ENCODE measurements at places on chromosomes 7 and 10.
A peak's percentile ranks its signal among the peaks of the same experiment; 100 is the strongest.

DNA sequence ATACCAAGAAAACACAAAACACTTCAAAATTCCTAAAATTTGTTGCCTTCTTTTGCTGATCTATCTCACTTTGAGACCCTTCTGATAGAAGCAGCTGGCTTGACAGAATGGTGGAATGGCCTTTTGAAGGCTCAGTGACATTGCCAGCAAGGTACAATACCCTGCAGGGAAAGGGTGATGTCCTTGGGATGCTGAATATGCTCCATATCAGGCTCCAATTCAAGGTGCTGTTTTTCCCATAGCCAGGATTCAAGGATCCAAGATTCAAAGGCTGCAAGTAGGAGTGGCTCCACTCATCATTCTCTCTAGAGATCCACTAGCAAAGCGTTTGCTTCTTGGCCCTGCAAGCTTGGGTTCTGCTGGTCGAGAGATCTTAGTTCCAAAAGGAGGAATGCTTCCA lies 120.4 kb downstream of the USP6NL start:
- DNase-seq: no peak

DNA sequence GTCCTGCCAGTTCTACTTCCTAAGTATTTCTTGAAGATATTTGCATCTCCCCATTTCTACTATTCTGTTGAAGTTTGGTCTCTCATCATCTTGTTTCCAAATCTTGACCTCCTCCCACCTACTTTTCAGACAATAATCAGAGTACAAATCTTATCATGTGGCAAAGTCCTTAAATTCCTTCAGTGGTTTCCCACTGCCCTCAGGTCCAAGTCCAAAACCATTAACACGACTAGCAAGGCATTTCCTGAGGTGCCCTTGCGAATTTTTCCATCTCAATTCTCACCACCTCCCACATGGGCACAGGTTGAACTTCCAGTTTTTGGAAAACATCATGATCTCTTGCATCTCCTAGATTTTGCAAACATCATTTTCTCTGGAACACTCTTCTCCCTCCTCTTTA lies 97.2 kb upstream of the CDK1 start:
- no peak for DNase-seq

DNA sequence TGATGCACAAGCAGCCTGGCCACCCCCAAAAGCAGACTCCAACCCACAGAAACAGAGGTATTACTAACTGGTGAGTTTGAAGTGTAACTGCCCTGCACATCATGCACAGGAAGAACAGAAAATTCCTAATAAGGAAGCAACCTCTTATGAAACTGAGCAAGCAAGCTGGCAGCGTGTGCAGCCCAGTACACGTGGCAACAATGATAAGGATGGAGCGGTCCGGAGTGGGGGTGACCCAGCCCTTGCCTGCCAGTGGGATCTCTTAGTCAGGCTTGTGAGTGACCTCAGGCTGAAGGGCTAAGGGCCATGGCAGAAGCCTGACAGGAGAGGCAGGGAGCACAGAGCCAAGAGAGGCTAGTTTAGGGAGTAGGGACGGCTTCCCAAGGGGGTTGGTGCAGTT lies 22.1 kb upstream of the AOAH start:
- no peak for DNase-seq

- no peak for DNase-seq
Observed at GRCh38 chr10:9450801-9451200, 1396.3 kb downstream of the GATA3 start.

DNA sequence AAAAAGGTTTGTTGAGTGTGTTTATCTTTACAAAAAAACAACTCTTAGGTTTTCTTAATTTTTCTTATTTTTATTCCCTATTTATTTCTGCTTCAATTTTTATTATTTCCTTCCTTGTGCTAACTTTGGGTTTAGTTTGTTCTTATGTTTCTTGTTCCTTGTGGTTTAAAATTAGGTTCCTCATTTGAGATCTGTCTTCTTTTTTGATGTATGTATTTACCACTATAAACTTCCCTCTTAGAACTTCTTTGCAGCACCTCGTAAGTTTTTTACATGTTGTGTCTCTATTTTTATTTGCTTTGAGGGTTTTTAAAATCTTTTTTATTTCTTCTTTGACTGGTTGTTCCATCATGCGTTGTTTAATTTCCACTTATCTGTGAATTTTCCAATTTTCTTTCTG lies 1217.1 kb upstream of the CELF2 start:
- no peak for DNase-seq

DNA sequence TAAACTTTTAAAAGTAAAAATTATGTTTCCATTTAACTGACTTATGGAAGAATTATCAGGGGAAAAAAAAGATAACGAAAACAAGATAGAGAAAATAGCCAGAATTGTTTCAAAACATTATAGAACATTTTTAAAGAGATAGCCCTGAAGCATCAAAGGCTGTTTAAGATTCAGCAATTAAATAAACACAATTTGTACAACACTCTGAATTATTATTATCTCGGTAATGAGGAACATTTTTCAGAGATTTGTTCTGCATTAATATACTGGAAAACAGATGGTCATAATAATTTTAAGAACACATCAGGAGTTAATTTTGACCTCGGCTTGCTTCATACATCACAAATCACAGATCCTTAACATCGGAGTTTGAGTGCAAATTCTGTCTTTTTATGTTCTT lies 643.8 kb downstream of the SORCS1 start:
- no peak for DNase-seq

DNA sequence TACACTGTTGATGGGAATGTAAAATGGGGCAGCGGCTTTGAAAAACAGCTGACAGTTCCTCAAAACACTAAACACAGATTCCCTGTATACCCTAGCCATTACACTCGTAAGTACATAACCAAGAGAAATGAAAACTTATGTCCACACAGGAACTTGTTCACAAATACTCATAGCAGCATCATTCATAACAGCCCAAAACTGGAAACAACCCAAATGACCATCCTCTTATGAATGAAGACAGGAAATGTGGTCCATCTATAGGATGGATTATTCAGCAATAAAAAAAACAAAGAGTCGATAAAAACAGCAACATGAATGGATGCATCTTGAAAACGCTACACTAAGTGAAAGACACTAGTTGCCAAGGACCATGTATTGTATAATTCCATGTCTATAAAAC lies 23.7 kb downstream of the NMT2 start:
- no peak for DNase-seq

GRCh38 chr10:73168465-73168803 lies 515 bp downstream of the FAM149B1 start:
- no peak for DNase-seq

- peak; percentile 20 for DNase-seq
Observed at GRCh38 chr7:121873289-121874194, 581 bp downstream of the PTPRZ1 start.

DNA sequence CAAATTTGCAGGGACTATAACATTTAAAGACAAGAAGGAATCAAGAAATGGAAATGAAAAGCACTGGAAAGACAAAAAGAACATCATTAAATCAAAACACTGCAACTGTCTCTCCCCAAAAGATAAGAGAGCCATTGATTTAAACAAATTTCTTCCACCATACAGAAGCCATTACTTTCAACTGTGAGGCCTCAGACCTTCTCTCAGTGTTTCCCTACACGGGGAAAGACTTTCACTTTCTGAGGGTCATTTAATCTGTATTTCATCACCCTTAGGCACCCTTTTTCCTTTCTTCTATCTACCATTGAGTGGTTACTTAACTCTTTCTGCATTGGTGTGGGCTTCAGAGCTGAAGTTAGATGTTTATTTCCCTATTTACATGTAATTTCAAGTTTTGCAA lies 47.5 kb downstream of the CCDC172 start:
- DNase-seq: no peak

DNA sequence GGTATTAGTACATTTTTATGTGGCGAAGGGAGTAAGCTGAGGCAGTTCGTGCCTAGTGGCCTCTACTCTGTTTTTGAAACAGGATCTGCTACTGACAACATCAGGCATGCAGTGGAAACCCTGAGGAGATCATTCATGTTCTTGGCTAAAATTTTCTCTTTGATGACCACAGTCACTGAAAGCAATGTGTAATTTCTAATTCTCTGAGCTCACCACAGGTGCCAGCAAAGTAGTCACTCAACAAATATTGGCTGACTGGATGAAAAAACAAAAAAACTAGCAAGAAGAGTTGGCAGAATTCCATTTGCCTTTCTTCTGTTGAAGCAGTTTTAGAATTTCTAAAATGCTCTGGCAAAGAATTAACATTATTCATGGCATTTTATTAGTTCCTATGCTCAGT lies 176.5 kb upstream of the KCTD7 start:
- no peak for DNase-seq

- DNase-seq: no peak
Observed at GRCh38 chr7:75921479-75921878, 6.5 kb downstream of the POR start.

GRCh38 chr7:7789551-7789988 lies 71.2 kb upstream of the RPA3 start:
- DNase-seq: no peak

DNA sequence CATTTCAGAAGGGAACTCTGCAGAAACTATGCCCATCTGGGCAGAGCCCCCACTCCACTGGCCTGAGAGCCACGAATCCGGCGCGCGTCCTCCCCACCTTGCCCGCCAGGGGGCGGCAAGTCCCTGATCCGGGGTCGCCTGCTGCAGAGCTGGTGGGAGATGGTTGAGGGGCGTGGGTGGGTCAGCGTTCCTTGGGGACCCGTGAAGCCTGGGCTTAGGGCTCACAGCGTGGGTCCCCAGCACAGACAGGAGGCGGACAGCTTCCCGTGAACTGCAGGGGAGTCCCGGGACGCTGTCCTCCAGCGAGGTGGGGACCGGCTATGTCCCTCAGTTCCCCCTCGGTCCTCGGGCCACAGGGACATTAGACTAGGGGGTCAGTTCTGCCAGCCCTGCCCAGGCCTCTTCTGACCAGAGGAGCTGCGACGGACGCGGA lies 585 bp upstream of the POP7 start:
- peak; percentile 70 for DNase-seq

- DNase-seq: peak; percentile 11
Observed at GRCh38 chr10:92689663-92690210, at the start of gene HHEX. Gene HHEX, plus strand, starts transcription at chr10:92689955. Its CDS starts 32 bp downstream, at chr10:92689987.

DNA sequence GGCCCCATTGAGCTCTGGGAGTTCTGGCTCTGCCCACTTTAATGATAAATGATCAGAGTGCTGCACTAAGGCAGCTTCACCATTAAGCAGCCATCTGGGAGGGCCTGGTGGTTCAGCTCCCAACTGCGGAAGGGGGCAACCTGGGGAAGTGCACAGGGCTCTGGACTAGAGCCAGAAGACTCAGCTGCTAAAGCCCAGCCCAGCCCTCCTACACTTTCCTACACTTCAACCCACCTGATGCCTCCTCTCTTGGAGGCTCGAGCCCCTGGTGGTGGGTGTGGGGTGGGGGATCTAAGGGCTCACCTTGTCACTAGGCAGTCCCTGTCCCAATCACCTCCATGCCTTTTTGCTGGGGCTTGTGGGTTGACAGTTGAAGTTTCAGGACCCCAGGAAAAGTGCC lies 60.6 kb upstream of the ANTXRL start:
- no peak for DNase-seq

DNA sequence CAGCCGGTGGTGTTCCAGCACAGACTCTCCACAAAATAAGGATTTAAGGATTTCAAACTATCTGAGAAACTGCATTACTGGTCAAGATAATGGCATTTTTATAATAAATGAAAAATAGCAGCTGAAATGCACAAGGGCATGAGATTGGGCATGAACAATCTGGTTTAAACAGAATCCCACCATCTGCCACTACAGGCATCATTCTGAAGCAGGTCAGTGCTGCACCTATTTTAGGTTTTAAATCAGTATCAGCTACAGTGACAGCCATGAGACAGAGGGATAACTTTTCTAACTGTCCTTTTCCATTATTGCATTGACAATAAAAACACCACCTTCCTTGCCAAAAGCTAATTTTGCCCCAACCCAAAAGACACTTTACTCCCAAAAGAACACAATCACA lies 186.8 kb downstream of the ETV1 start:
- DNase-seq: no peak

All from left kidney (tissue), 8 donors.